Thymus (tissue), 14 donors: ENCODE measurements at places on chromosomes 7 and 10. TPM values are rescaled to one million over a fixed set of nuclear protein-coding genes. Genes with fewer than 3 reads are reported as not detected.

The HYCC1 gene
- total RNA-seq = 15.3 TPM

The CYP26A1 gene
- 1.2 TPM for total RNA-seq

The ADAMTS14 gene
- total RNA-seq = 1.8 TPM

The UFSP1 gene
- 2.7 TPM for total RNA-seq

The NANOS1 gene
- total RNA-seq = 0.52 TPM

The PRKCQ gene
- 55.2 TPM for total RNA-seq

The GNAT3 gene
- total RNA-seq = 0.19 TPM
